SHP77 (cell line): ENCODE measurements at places on chromosomes 3 and 15.

- DNase-seq: no peak
Observed at GRCh38 chr3:161540594-161540993, 44.0 kb downstream of the OTOL1 start.

- DNase-seq: no peak
Observed at GRCh38 chr15:85583923-85584390, 203.6 kb downstream of the AKAP13 start.

GRCh38 chr3:112650482-112650881 lies 9.5 kb upstream of the CCDC80 start:
- no peak for DNase-seq

DNA sequence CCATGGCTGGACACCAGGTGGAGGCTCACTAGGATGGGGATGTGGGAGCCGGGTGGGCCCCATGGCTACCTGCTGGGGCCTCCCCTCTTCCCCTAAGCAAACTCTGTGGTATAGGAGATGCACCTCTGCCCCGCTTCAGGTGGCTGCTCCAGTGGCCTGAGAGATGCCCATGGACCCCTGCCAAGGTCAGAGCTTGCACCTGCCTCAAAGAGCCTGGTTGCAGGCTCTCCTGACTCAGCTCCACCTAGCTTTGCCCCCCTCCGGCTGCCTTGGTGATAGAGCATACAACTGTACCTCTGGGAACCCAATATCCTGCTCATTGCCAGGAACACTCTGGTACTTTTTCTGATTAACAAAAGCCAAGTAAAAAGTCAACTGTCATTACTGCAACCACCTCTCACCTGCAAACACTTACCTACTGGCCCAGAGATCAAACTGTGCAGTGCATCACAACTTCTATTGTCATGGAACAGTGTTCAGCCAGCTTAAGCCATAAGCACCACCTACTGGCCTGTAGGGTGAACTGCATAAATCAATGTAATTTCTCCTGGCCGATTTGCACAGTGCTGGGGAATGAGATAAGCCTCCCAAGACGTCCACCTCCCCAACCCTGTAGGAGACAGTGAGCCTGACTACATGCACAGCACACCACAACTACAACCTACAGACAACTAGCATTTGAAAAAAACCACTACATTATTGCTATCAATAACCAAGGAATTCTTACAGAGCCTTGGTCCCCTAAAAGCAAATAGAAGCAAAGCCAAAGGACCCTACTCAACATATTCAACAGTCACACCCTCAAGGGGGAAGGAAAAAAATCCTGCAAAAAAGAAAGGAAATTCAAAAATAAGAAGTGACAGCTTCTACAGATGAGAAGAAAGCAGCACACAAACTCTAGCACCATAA lies 352.4 kb upstream of the ARHGEF26 start:
- DNase-seq: peak; percentile 23
